Spinal cord (tissue), 10 donors: ENCODE measurements at places on chromosomes 12 and 14.

GRCh38 chr12:50999093-50999492 lies 27.1 kb downstream of the SLC11A2 start:
- no peak for DNase-seq

- no peak for DNase-seq
Measured at GRCh38 chr14:24198814-24199524, 3.7 kb upstream of the TM9SF1 start.

GRCh38 chr12:130634866-130635265 lies 81.2 kb downstream of the RIMBP2 start:
- DNase-seq = no peak

GRCh38 chr12:560691-561390 lies 101.1 kb downstream of the B4GALNT3 start:
- DNase-seq = no peak

GRCh38 chr12:124319368-124320050 lies 24.6 kb downstream of the RFLNA start:
- no peak for DNase-seq

DNA sequence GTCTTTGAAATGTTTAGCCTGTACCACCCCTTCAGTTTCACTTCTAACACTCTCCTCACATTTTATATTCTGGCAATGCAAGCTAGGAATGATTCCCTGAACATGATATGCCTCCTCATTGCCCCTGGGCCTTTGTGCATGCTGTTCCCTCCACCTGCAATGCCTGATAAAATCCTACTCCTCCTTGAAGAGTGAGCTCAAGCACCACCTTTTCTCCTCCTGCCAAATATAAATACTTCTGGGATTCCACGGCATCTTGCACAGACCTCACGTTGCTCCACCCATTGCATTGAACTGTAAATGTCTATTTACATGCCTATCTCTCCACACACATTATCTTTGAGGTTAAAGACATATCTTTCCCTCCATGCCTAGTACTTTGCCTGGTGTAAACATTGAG lies 21.1 kb downstream of the NKX2-1 start:
- DNase-seq = no peak

- no peak for DNase-seq
Measured at GRCh38 chr14:69475194-69475818, 9.2 kb upstream of the PLEKHD1 start.

DNA sequence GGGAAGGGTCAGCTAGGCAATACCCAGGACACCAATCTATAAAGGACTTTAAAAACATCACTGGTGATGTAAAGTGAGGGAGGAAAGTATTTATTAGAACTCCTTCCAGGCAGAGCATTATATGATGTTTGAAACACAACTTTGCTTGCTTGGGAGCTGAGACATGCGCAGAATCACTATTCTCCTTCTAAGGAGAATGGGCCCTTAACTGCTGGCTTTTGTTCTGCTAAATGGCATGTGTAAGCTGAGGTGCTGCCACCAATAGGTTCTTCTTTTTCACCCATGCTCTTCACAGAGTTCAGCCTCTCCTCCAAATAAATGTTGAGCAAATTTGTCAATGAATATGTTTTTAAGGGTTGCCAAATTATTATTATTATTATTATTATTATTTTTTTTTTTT lies 3.9 kb downstream of the STAC3 start:
- DNase-seq = no peak

- DNase-seq = no peak
Measured at GRCh38 chr14:51607711-51608110, 44.0 kb upstream of the FRMD6 start.

- DNase-seq = no peak
Measured at GRCh38 chr14:91229743-91230200, 14.7 kb downstream of the GPR68 start.

- no peak for DNase-seq
Measured at GRCh38 chr12:80625901-80626300, 81.5 kb upstream of the MYF6 start.

GRCh38 chr14:24818058-24818822 lies 184.2 kb upstream of the GZMB start:
- DNase-seq = no peak
